ENCODE measurements at places on chromosomes 3 and 15.

GRCh38 chr3:7194071-7194835, 333.3 kb downstream of the GRM7 start:
- DNase-seq, result no peak

GRCh38 chr3:86438544-86438943, 552.4 kb downstream of the VGLL3 start:
- DNase-seq, result no peak

DNA sequence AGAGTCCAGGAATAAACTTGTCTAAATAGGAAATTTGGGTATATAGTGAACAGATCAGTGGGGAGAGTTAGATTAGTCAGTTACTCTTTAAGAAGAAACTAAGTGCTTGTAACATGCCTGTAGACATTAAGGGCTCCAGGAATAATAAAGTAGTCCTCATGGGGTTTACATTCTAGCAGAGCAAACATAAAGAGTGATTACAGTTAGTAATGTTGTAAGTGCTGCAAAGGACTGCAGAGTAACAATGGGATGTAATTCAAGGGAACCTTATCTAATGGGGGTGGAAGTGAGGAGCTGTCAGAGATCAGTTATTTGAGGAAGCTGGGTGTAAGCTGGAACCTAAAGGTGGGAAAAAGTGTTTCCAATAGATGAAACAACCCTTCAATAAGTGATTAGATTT, 67.5 kb downstream of the ARIH1 start:
- DNase-seq, result no peak

DNA sequence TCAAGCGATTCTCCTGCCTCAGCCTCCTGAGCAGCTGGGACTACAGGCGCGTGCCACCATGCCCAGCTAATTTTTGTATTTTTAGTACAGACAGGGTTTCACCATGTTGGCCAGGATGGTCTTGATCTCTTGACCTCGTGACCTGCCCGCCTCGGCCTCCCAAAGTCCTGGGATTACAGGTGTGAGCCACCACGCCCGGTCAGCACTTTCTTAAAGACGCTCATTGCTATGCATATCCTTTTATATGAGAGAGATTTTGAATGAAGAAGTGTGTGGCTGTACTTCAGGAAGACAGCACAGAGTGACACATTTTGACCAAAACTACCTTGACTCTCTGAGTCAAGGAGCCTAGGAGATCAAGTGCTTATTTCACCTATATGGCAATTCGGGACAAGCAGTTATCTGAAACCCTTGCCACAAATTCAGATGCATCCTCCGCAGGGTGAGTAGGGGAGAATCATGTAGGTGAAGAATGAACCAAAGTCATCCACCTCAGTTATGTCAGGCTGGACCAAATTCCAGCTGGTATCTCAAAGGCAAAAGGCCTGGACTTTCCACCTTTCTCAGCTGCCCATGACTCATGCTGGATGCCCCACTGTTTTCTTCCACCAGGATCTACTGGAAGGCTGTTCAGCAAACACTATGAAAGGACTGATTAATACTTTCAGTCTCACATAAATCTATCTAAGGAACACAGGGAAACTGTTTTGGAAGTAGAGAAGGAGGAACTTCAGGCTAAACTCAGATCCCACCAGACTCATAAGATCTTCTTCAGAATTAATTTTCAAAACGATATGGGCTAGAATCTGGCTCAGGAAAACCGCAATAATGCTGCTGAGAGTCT, 31.9 kb downstream of the SUSD5 start:
- no peak for DNase-seq

GRCh38 chr3:58633157-58633865, 33.3 kb downstream of the FAM3D start:
- no peak for DNase-seq

- no peak for DNase-seq
These were observed 4.0 kb downstream of the TRIM71 start for GRCh38 chr3:32821686-32822296.

DNA sequence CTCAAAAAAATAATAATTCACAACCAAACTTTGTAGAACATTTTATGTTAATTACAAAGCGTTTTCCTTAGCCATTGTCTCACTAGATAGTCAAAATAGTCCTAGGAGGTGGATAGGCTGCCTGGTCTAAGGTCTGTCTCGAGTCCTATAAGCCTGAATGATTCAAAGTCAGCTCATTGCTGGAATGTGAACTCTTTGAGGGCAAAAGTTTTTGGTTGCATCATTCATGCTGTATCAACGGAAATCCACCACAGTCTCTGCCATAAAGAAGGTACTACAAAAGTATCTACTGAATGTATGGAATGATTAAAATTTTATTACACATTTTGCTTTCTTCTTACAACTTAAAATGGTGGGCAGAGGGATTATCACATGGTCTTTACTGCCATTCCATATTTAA, 387.3 kb upstream of the RARB start:
- DNase-seq, result no peak

GRCh38 chr3:139346771-139347170, 3.0 kb downstream of the MRPS22 start:
- no peak for DNase-seq

GRCh38 chr3:62574266-62574898, 201.0 kb upstream of the FEZF2 start:
- DNase-seq, result no peak

DNA sequence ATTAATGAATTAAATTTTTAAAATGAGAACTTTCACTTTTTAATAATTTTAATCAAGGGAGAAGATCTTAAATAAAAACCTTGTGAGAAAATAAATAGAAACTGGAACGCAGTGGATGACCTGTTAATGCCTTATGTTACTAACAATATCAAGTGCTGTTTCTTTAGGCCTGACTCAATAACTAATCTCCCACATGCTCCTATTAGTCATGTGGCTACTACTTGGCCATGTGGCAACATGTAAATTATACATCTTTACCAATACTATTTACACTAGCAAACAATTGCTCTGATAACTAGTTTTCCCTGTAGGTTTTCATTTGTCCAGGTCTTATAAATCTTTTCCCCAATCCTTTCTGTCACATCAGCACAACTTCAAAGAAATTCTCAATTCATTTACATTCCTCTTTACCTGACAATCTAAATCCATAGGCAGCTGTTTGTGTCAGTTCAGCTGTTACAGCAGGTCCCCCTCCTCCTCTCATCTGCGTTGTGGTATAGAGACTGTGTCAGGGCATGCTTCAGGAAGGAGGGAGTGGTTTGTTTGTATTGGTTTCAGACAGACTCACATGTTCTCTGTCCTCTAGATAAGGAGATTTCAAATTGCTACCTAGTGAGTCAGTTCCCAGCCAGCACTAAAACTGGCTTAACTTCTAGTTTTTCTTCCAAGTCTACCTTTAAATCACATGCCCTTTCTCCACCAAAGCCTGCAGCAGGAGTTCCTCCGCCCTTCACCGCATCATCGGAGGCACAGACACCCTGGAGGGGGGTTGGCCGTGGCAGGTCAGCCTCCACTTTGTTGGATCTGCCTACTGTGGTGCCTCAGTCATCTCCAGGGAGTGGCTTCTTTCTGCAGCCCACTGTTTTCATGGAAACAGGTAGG, 11.3 kb upstream of the C3orf52 start:
- no peak for DNase-seq

GRCh38 chr15:84749111-84749991, 959 bp downstream of the ZNF592 start:
- DNase-seq, result no peak

DNA sequence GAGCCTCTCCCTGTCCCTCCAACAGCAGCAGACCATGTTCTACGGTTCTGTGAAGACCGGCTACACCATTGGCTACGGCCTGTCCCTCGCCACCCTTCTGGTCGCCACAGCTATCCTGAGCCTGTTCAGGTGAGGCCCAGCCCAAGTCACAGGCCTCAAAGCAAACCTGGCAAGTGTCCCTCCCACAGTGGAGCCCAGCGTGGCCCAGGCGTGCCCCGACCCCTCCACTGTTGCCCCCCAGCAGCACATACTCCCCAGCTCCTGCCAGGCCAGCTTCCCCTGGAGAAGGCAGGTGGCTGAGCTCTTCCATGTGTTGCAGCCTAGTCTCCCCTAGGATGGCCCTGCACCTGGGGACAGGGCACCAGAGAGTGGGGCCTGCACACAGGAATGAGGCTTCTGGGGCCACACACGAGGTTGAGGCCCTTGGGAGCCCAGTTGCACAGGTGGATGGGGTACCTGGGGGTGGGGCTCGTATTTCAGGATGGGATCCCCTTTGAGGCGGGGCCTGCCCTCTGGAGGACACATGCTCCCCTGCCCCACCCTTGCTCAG, 25.0 kb downstream of the VIPR1 start:
- no peak for DNase-seq

GRCh38 chr15:57354436-57355123, 21.7 kb upstream of the CGNL1 start:
- no peak for DNase-seq

- no peak for DNase-seq
These were observed 1229.6 kb upstream of the ALCAM start for GRCh38 chr3:104137116-104137515.

DNA sequence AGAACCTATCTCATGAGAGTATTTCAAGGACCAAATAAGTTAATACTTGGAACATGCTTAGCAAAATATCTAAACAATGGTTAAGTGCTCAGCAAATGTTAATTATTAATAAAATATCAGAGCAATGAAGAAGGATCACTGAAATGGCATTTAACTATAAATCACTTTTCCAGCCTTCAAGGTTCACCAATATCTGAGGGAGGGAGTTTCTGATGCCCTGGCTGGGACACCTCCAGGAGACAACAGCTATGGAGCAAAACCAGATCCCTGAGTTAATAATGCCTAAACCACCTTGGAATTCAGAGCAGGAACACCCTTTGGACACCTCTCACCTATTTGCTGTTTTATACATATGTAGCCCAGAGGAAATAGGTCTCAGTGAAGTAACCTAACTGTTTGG, 6.4 kb upstream of the FAM174B start:
- DNase-seq, result no peak

DNA sequence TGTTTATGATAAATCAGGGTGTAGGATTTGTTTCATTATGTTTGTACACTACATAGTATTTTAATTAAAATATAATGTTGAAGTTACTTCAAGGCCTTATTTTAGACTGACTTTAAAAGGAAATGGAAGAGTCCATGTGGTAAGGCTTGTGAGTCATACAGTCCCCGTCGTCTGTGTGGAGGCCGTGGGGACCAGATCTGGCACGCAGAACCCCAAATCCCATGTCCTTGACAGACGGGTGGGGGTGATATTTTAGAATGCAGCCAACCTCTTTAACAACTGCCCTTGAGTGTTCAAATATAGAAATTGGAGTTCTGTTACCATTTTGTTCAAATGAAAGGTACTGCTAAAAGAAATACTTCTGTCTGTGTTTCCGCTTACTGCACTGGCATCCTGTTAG, 35.8 kb downstream of the ABHD17C start:
- no peak for DNase-seq

GRCh38 chr3:183975981-183976662, 41.6 kb downstream of the ABCC5 start:
- DNase-seq, result no peak

GRCh38 chr15:34365091-34365825, 1.7 kb downstream of the LPCAT4 start:
- no peak for DNase-seq

GRCh38 chr15:60095711-60096110, 91.6 kb downstream of the FOXB1 start:
- DNase-seq, result no peak

DNA sequence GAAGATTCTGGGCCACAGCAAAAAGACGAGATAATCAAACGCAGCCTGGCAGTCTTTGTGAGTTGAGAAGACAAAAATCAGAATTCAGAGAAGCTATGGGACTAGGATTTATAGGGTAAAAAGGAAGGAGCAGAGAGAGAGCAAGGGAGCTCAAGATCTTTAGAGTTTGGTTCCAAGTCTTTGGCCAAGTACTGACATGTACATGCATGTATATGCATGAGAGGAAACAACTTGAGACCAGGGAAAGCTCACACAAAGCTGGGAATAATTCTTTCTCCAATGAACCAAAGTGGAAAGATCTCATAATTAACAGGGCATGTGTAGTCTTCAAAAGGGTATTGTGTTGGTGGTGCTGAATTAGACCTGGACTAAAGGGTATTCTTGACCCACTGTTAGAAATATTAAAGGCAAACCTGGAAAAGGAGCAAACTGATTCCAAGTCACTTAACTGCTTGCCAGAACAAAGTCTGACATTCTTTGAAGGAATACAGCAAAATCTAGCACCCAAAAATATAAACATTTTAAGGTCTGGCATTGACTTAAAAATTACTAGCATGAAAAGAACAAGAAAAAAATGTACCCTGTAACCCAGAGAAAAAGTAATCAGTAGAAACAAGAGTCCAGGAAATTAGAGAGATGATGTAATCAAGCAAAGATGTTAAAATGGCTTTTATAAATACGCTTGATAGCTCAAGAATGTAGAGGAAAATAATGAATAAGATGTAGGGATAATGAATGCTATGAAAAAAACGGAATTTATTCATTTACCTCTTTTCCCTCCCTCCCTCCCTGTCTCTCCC, 226.0 kb upstream of the CGNL1 start:
- no peak for DNase-seq

DNA sequence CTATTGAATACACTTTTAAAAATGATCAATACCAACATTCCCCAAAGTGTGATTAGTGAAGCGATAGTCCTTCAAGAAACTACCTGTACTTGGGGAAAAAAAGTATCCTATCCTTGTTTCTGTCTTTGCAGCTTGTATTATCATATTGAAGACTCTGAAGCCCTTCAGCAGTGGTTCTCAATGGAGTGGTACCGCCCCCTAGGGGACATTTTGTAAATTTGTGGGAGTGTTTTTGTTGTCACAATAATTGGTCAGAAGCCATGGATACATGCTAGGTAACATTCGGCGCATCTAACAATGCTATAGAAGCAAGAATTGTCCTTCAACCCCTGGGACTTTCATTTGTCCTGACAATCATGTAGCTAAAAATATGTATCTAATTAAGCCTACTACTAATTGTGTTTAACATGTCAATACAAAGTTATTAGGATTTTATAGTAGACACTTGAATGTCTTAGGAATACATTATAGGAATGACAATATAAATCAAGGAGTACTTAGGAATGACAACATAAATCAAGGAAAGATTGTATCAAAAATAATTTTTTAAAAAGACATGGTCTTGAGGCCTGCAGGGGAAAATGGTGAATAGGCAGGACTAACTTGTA, 53.7 kb downstream of the NMD3 start:
- DNase-seq, result no peak

DNA sequence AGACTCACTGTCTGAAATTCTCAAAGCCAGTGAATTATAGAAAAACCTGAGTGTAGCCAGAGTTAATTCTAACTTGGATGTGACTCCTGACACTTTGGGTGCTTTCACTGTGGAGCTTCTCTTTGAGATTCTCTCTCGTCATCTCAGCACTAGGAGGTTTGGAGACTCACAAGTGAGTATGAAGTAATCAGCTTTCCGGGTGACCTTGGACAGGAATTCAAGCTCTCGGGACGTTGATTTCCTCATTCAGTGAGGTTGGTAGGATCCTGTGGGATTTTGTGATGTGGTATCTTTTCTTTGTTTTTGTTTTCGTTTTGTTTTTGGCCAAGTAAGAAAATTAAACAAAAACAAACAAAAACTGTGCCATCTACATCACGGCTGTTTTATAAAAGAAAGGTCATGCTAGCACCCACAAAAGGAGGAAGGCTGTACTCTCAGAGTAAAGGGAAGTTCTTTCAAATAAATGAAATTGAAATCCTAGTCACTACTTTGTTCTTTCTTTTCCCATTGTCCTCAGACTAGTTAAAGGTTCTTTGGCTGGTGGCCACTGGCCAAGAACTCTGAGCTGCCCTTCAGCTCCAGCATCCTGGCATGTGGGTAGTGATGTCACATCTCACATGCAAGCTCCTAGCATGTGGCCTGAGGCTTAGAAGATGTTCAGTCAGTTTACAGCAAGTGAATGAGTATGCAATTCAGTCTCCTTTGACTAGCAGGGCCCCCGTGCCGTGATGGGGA, 263.3 kb upstream of the TPM1 start:
- DNase-seq, result no peak

GRCh38 chr3:110528305-110529121, 543.1 kb upstream of the NECTIN3 start:
- DNase-seq, result no peak
